AG08395 (cell line): ENCODE measurements at places on chromosomes 2 and 18.

GRCh38 chr2:120206022-120206581, 17.1 kb downstream of the TMEM185B start:
- DNase-seq, result no peak

- DNase-seq, result no peak
Measured at GRCh38 chr2:199814101-199814816, 36.7 kb downstream of the FTCDNL1 start.

GRCh38 chr2:238627899-238628298, 201.2 kb downstream of the ASB1 start:
- no peak for DNase-seq

DNA sequence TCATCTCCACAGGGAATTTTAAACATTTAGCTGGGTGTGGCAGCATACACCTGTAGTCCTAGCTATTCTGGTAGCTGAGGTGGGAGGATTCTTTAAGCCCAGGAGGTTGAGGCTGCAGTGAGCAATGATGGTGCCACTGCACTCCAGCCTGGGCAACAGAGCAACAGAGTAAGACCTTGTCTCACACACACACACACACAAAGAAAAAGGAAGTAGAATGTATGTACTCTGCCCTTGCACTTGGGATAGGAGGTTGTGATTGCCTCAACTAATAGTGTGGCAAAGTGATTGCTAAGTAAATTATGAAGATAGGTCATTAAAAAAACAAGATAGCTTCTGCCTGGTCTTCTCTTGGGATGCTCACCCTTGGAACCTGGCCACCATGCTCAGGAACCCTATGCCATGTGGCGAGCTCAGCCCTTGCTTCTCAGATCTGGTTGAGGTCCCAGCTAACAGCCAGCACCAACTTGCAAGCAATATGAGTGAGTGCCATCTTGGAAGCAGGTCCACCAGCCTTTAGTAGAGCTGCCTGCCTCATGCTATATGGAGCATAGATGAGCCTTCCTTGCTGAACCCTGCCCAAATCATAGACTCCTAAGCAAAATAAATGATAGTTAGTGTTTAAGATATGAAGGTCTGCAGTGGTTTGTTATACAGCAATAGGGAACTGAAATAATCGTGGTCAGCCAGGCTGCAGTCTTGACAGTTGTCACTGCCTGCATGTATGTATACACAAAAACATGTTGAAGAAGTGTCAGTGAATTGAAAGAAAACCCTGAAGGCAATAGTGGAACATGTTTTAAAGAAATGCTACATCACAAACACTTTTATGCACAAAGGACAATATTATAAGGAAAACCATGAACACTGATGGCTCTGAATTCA, 30.1 kb upstream of the PNO1 start:
- no peak for DNase-seq

- peak; percentile 36 for DNase-seq
Measured at GRCh38 chr2:40101131-40101575, 322.1 kb upstream of the THUMPD2 start.

DNA sequence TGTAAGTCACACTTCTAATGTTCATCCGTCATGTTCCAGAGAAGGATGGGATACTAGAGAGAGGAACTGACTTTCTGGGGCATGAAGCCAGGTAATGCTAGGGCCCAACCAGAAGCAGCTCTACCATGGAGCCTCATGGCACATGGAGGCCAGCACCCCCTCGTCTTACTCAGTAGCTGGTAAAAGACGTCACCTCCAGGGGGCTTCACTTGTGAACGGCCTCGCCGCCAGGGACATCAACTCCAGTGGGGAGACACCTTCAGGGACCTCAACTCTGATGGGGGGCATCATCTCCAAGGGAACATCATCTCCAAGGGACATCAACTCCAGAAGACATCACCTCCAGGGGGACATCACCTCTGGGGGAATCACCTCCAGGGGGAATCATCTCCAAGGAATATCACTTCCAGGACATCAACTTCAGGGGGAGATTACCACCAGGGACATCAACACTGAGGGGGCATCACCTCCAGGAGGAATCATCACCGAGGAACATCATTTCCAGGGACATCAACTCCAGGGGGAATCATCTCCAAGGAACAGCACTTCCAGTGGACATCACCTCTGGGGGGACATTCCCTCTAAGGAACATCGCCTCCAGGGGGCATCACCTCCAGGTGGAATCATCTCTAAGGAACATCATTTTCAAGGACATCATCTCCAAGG, 168.4 kb downstream of the NDUFA10 start:
- DNase-seq, result no peak

- DNase-seq, result no peak
Measured at GRCh38 chr2:96591494-96591893, 46.6 kb downstream of the KANSL3 start.

GRCh38 chr2:28568533-28568932, 72.7 kb downstream of the PLB1 start:
- no peak for DNase-seq

GRCh38 chr2:95296011-95296410, 1.1 kb upstream of the KCNIP3 start:
- no peak for DNase-seq

DNA sequence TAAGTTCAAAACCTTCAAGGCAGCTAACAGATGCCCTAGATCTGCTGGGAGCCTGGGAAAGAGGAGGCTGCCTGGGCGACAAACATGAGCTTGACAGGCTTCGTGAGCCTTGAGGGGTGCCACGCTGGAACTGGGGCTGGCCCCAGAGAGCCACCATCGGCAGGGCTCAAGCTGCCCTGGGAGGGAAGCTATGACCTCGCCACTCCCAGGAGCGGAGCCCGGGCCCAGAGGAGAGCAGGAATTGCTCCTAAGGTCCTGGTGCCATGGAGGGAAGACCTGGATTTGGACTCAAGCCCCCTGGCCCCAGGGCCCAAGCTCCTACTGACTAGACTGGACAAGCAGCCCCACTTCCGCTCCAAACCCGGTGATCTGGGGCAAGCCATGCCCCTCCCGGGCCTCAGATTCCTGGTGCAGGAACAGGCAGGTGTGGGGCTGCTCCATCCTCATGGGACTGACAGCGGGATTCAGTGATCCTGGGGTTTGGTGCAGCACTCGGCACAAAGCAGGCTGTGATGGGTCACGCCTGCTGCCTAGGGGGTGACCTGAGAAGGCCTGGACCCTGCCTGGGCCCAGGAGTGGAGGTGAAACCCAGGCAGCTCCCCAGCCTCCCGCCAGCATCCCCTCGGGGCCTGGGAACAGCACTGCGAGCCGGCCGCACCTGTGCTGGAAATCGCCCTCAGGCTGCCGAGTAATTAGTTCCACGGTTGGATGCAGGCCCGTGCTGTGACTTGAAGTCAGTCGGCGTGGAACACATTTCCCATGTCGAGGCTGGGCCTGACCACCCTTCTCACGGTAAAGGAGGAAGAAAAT, 246.9 kb downstream of the NDUFA10 start:
- no peak for DNase-seq

DNA sequence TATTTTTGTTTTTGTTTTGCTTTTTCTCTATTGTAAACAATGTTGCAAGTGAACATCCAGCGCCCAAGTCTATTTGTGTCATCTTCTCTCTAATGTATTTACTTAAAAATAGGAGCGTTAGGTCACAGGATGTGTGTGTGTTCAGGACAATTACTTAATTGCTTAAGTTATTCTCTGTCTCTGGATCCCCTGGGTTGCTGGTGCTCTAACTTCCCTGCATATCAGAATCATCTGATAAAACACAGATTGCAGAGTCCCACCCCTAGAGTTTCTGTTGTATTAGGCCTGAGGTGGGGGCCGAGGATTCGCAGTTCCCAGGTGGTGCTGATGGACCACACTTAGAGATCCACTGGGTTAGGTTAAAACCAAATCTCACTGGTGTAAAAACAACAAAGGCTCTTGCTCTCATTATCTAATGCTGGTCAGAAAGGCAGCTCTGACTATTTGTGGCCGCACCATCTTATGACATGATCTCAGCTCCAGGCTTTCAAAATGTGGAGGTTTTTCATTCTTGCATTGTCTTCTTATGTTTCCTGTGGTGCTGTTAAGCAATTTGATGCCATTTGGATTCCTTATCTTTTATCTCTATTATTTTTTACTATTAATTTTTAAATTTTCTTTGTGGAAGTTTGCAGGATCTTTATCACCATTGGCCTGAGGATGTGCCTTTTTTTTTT, 87.7 kb downstream of the CLIP4 start:
- no peak for DNase-seq

GRCh38 chr18:3305354-3305762, 43.4 kb downstream of the MYL12B start:
- peak; percentile 94 for DNase-seq

- no peak for DNase-seq
Measured at GRCh38 chr2:58891828-58892377, 650.8 kb upstream of the FANCL start.

DNA sequence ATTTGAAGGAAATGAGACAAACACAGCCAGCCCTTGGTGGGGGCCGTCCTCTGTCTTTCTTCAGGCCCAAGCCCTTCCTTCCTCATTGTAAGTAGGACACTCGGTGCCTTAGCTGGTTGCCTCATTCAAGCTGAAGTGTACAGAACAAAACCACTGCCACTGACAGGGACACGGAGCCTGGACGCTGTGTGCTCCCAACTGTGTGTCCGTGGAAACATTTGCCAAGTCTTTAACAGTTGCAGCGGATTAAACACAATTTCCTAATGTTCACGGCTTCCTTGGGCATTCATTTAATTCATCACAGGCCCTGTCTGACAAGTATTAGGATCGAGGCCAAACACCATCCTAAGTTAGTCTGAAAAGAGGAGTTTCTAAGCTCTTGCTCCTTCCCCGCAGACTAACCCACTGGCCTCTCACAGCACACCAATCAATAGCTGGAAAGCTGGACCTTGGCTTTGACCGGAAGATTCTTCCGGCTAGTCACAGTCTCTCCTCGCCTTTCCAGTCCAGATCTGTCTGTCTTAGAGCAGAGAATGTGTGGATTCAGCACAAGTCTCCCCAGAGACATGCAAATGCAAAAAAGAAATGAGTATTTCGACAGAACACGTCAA, 68.7 kb upstream of the ACSL3 start:
- no peak for DNase-seq

GRCh38 chr2:99635710-99636109, 145.9 kb upstream of the REV1 start:
- DNase-seq, result no peak

- DNase-seq, result no peak
Measured at GRCh38 chr2:54574107-54574859, 118.2 kb downstream of the SPTBN1 start.

DNA sequence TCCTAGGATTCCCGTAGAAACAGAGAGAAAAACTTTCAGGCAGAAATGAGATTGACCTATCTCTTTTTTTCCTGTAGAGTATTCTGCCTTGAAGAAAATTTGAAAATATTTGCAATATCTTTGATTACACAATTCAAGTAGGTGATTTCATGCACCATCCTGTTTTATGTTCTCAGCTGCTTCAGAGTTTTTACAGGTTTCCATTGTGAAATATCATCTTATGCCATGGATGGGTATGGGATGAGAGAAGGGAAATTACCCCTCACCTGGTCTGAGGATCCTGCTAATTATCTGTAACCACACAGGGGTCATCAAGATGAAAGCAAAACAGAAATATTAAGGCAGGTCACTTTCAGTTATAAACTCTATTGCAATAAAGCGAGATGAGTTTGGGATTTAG, 264.8 kb downstream of the TXNL1 start:
- no peak for DNase-seq

- DNase-seq, result no peak
Measured at GRCh38 chr2:54672590-54673456, 50.6 kb upstream of the EML6 start.

DNA sequence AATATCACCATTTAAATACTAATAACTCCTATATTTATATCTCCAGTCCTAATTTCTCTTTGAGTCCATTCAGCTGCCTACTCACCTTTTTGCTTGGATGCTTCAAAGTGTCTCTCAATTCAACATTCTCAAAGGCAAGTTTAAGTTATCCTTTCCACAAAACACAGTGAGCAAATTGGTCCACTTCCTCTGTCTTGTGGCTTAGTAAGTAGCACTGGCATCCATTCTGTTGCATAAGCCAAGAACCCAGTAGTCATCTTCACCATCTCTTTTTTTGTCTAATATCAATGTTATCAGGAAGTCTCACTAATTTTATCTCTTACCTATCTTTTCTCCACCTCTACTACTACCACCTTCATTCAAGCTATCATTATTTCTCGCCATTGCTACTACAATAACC, 27.4 kb upstream of the IL1RL1 start:
- DNase-seq, result no peak

DNA sequence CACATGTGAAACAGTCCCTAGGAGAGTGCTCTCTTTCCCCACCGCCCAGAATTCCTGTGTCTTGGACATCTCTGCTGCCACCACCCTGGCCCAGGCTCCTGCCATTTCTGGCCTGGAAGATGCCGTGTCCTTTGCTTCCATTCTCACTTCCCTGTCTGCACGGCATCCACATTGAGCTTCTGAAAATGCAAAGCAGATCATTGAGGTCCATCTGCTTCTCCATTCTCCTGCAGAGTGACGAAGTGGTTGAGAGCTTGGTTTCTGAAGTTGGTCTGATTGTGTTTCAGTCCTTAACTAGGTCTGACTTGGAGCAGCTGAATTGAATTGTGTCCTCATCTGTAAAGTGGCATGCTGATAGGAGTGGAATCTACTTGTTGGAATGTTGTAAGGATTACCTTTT, 98.7 kb upstream of the MGAT5 start:
- no peak for DNase-seq

DNA sequence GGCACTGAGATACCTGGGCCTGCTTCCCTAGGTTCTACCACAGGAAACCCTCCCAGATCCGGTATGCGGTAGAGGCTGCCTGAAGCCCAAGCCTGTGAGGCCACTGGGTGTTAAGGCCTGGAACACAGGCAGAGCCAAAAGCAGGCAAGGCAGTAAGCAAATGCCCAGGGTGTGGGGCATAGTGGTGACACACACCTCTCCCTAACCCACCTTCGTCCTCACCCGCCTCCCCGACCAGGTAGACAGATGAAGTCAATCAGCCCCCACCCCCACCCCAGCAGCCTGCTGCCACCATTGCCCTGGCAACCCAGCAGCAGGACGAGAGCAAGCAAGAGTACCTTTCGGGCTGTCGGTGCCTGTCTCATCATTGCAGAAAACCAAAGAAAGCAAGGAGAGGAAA, 6.1 kb downstream of the DCTN1 start:
- no peak for DNase-seq

DNA sequence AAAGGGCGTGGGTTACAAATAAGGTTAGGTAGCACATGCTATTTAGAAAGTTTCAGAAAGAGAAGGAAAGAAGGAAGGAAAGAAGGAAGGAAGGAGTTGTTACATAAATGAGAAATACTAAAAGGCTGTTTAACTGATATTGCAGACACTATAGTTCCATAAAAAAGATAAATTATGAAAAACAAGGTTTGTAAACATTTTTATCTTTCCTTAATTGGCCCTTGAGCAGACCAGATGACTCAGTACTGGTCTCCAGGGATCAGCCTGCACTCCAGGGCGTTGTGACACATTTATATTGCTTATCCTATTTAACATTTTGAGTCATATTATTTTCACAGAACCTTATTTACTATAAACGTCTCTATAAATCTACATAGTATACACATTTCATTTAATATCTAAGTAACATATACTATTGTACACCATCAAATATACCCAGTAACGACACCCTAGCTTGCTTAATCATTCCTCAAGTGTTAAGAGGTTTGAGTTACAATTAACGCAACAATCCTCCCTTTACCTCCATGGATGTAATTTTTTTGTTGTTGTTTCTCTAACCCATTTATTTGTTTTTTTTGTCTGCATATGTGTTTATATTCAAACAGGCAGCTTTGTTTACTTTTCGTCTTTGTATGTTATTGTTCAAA, 2.8 kb upstream of the RAB31 start:
- peak; percentile 77 for DNase-seq
